ENCODE measurements at places on chromosomes 2 and 18. TPM values are rescaled to one million over a fixed set of nuclear protein-coding genes. Genes with fewer than 3 reads are reported as not detected.

Gene CD302
- total RNA-seq: 0.34 TPM

Gene TMEM87B
- 18.3 TPM for total RNA-seq

Gene CPO
- not detected for total RNA-seq

Gene SCYGR4
- not detected for total RNA-seq

Gene IL36RN
- total RNA-seq: not detected

Gene GPR148
- total RNA-seq: not detected

Gene UGT1A4
- not detected for total RNA-seq

Gene CFAP65
- not detected for total RNA-seq

Gene TDRD15
- total RNA-seq: not detected

Gene MFSD2B
- 0.09 TPM for total RNA-seq

Gene NEU2
- not detected for total RNA-seq

Gene KLHL29
- total RNA-seq: 2.2 TPM

Gene CNGA3
- not detected for total RNA-seq

Gene UGT1A5
- total RNA-seq: not detected

Gene ZNF514
- total RNA-seq: 10.1 TPM

Gene CYP1B1
- total RNA-seq: 28.7 TPM

Gene HOXD8
- not detected for total RNA-seq

Gene POTEJ
- not detected for total RNA-seq

Gene GNAL
- total RNA-seq: 0.41 TPM

Gene B4GALT6
- 2.1 TPM for total RNA-seq

Gene NFU1
- total RNA-seq: 30.0 TPM

Gene KIF3C
- 8.6 TPM for total RNA-seq

Measured in T-helper 2 cell treated with Interferon-gamma antibody and Interleukin-4, amounts not matched to agents 100 ng/mL and 5 ng/mL, for 36 hours (primary cell).